ENCODE measurements at places on chromosomes 5 and 9.

DNA sequence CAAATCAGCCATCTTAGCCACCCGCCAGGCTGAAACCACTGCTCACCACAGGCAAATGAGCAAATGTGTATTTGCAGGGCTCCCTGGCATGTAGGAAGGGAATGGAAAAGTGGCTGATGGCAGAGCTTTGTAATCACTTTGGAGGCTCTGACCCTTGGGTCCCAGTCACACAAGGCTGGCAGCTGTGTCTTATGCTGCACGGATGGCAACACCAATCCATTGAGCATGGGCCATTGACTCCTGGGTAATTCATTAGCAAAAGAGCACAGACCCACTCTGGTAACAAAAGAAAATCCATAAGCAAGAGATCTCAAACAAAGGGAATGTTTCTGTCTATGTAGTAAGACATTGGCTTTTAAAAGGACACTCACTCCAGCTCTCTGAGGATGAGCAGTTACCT, 57.6 kb downstream of the SPOCK1 start:
- no peak for DNase-seq

DNA sequence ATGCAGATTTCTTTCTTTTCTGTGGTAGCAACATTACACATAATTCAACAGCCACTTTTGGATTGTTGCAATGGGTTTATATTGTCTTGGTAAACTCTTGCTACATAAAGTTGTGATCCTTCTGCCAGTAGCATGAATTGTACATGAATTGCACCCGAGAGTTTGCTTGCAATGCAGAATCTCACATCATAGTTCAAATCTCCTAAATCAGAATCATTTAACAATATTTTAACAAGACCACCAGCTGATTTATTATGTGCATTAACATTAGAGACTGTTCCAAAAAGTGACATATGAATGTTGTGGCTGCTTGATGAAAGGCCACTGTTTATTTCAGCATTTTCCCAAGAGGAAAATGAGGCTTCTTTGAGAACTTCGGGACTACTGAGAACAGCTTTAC, 1491.8 kb upstream of the NUDT12 start:
- no peak for DNase-seq

- no peak for DNase-seq
Observed at GRCh38 chr9:80649001-80649420, 1040.3 kb downstream of the TLE1 start.

DNA sequence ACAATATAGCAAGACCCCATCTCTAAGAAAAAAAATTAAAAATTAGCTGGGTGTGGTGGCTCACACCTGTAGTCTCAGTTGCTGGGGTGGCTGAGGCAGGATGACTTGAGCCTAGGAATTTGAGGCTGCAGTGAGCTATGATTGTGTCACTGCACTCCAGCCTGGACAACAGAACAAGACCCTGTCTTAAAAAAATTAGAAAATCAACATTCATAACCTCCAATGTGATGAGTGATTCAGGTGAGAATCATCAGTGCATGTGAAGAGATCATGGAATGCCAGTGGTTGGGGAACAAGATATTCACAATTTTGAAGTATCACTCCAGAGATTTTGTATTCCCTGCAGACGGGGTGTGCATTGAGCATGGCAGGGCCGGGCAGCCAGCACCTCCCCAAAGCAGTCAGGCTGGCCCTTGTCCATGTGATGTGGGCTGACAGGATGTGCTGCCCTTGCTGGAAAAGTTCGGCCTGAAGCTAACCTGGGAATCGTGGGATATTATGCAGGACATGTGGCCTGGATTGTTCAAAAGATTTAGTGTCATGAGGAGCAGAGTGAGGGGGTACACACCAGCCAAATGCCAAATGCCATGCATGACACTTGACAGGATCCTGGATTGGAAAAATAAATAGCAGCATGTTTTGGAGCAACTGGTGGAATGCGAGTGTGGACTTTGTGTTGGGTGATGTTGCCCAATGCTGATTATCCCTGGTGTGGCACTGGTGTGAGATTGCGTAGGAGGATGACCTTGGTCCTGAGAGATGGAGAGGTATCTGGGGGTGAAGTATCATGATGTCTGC, 189.0 kb downstream of the RGS3 start:
- DNase-seq = no peak

DNA sequence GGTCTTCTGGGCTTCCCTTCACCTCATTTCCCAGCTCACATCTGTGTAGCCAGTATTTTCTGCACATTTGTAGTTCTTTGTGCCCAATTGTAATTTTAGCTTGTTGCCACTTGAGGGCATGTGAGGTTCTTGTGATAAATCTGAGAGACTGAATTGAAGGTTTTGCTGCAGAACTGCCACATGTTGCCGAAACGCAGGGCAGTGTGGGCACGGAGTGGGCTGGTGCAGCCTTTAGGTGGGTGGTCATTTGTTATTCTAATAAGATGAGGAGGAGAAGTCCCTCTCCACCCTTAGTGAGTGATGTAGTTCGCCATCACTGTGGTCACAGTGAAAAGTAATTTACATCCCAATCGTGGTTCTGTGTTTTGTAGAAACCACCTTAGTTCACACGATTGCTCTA, 21.2 kb downstream of the OTULIN start:
- peak; percentile 37 for DNase-seq

- DNase-seq = no peak
Observed at GRCh38 chr9:127698386-127698785, 8.4 kb upstream of the CFAP157 start.

- DNase-seq = no peak
Observed at GRCh38 chr5:109759306-109759705, 69.6 kb downstream of the MAN2A1 start.

DNA sequence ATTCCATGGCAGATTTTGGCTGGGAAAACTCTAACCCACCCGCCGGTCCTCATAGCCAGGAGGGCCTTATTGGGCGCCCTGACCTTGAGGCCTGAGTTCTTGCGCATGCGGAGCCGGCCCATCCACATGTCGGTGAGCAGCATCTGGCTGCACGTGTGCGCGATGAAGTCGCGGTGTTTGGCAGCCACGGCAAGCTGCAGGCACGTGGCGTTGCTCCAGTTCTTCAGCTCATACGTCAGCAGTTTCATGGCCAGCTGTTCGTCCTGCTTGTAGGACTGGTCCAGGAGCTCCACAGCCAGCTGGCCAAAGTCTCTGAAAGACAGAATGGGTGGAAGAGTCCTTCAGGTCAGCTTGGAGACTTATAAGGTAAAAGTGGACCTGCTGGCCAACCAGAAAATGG, 204.3 kb upstream of the KLF9 start:
- DNase-seq = no peak

- no peak for DNase-seq
Observed at GRCh38 chr5:132103332-132103951, 29.9 kb downstream of the CSF2 start.
